Colonic mucosa (tissue), 4 donors: ENCODE measurements at places on chromosomes 13 and 19.

GRCh38 chr19:51181913-51182419 is 39.9 kb downstream of the SIGLEC7 start:
- no peak for DNase-seq

- DNase-seq, result no peak
Measured at GRCh38 chr19:23799321-23799720, 40.6 kb upstream of the ZNF681 start.

DNA sequence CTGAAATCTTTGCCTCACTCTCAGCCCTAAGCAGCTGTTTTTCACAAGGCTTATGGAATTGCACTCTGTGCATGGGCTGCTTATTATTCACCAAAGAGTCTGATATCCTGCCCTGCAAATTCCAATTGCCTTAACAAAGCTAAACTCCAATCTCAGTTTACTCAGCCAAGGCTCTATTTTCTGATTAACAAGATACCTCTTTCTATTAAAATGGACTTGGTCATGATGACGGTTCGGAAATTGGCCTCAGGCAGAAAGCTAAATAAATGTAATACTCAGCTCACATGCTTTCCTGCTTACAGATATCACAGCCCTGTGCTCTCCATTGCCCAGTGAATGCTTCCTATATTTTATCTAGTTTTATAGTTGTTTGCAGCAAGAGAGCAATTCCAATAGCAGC is 1270.8 kb downstream of the PCDH9 start:
- no peak for DNase-seq

DNA sequence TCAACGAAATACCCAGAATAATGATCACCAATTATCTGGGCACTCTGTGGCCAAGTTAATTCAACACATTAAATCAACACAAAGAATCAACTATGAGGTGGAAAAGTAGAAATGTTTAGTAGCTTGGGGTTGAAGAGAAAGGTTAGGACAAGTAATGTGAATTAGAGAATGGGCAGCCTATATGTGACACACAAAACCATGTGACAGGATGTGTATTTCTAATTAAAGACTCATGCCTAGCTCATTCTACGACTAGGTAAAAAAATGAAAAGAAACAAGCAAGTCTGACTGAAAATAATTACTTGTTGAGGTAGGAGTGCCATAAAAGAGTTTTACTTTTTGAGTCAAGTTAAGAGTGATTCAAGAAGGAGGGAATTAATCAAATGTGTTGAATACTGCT is 2646.0 kb upstream of the PCDH20 start:
- no peak for DNase-seq

DNA sequence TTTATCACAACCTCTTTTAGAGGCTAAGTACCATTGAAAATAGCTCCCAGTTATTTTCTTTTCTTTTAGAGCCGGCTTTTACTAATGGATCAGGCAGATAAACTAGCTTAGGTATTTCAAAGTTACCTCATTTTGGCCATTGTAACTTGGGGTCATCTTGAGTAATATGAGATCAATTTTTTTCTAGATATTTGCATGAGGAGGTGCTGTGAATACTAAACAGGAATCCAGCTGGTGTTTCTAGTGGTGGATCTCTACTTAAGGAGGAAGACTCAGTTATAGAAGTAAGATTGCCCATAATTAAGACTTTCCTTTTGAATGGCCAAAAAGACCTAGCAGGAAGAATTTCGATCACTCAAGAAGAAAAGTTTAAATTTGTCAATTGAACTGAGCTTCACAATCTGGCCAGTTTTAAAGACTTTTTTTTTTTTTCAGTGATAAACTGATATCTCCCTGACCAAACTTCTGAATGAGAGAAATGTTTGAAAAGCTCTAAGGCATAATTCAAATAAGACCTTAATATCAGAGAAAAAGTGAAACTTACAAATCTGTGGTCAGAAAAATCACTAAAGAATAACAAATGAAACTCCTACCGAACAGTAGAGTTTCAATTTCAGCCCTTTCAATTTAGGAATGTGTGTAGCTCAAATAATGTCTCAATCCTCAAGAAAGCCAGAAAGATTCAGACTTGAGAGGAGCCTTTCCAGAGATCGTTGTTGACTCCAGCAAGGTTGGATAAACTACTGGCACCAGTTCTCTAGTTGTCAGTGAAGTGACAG is 11.6 kb upstream of the NAA16 start:
- no peak for DNase-seq

DNA sequence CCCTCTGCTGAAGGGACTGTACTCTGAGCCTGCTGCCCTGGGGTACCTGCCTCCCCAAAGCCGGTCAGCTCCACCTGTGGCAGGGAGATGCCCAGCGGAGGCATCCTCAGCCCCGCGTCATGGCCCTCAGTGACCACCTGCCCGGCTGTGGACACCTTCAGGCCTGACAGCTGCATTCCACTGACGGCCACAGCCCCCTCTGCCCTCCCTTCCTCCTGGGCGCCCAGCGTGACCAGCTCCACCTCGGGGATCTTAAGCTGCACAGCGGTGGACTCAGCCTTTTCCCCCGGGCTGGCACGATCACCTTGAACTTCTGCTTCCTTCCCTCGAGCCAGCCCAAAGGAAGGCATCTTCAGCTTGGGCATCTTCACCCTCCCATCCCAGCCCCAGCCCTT is 4.8 kb upstream of the HIPK4 start:
- DNase-seq, result no peak

DNA sequence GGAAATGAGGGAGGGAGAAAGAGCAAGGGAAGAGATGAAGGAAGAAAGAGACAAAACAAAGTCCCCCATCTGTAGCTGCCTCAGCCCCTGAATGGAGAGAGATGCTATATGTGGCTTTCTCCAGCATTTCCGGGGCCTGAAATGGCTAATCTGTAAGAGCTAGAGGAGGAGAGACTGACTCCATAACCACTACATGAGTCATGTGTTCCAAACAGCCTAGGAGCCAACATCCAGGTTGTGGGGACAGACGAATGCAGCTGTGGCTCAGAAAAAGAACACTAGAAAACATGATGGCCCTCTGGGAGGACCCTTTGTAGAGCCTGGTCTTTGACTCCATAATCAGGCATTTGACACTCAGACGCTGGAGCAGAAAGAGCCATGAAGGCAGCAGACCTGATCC is 292.0 kb upstream of the ZNF507 start:
- DNase-seq, result no peak

DNA sequence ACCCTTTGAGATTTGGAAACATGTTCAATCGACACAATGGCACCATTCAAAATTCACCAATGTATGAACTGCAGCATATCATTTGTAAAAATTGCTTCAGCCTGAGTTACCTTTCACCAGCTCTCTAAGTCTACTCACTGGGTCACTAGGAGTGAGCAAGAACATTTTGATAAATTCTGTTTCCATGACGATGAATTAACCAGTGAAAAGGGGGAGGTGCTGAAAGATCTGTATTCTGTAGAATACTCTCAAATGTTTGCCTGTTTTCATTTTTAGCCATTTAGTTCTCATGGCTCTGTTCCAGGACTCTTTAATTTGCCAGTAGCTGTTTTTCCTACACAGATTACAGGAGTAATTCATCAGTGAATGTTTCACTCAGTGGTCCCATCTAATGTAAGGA is 883.4 kb downstream of the DIAPH3 start:
- DNase-seq, result no peak

DNA sequence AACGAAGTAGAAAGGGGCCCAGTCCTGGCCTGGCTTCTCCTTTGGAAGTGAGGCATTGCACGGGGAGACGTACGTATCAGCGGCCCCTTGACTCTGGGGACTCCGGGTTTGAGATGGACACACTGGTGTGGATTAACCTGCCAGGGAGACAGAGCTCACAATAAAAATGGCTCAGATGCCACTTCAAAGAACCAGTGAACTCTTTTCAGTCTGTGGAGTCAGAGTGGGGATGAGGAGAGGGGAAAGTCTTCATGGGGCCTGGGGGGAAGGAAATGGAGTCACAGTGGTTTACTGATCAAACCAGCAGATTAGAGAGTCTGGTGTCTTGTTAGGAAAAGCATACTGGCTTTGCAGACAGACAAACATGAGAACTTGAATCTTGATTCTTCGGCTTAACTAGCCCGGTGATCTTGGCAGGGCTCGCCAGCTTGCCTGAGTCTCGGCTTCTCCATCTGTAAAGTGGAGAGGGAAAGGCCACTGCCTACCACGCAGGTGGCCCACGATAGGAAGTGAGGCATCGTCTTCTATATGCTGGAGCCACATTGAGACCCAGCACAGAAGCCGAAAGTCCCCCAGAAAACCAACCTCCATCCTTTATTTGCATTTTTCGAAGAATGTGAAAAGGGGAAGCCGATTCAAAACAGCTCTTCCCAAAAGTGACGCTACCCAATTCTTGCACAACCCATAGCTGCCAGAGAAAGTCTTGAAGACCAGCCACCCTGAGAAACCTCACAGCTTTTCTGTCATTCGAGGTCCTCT is at the start of gene FFAR1:
TSS of gene FFAR1 (plus strand) at position 732 of the 759 bp plus-strand sequence. CDS start 3,650 bp downstream, outside the sequence.
- no peak for DNase-seq

GRCh38 chr13:51270623-51271415 is 48.6 kb downstream of the FAM124A start:
- no peak for DNase-seq

DNA sequence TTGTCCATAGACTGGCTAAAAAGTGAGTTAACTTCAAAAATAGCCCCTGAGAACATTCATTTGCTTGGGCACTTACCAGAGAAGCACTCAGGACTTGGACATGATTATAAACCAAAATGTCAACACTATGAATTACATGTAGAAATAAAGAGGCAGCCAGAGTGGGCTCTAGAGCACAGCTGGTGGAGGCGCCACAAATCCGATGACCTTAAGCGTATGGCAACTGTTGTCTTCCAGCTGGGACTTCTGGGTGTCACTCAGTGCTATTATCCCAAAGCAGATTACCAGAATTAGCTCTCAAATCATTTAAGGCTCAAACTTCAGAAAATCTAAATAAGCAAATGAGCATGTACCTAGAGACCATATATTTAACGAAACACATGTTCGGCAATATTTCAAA is 1255.5 kb upstream of the SLC10A2 start:
- no peak for DNase-seq

DNA sequence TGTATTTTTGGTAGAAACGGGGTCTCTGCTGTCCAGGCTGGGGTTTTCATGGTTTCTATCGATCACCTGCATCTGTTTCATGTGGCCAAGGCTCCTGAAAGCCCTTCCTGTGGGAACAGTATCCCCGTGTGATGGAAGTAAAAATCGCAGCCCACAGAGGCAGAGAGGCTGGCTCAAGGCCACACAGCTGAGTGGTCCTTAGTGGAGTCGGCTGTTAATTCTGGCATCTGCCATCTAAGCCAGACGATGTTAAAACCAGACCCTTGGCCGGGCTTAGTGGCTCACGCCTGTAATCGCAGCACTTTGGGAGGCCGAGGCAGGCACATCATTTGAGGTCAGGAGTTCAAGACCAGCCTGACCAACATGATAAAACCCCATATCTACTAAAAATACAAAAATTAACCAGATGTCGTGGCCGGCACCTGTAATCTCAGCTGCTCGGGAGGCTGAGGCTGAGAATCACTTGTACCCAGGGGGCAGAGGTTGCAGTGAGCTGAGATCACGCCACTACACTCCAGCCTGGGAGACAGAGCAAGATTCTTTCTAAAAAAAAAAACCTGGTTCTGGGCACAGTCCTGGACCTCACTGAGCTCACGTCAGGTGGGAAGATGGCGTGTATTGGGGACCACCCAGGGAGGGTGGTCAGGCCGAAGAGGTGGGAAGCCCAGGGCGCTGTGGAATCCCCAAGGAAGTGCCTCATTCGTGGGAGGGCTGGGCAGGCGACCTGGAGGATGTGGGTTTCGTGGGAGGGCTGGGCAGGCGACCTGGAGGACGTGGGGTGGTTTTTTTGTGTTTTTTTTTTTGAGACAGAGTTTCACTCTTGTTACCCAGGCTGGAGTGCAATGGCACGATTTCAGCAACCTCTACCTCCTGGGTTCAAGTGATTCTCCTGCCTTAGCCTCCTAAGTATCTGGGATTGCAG is 18.5 kb upstream of the MISP start:
- DNase-seq, result no peak

- no peak for DNase-seq
Measured at GRCh38 chr19:55592391-55593090, 6.8 kb downstream of the FIZ1 start.

- DNase-seq, result no peak
Measured at GRCh38 chr13:42048342-42048683, at the start of gene DGKH. TSS of gene DGKH (plus strand) at chr13:42048648. CDS start at chr13:42048774, 126 bp downstream.

- DNase-seq, result no peak
Measured at GRCh38 chr19:1026783-1027649, 608 bp downstream of the CNN2 start.

- no peak for DNase-seq
Measured at GRCh38 chr13:98055623-98056022, 87.3 kb upstream of the FARP1 start.

- peak; percentile 19 for DNase-seq
Measured at GRCh38 chr13:22800526-22801401, 380.0 kb upstream of the SGCG start.

GRCh38 chr13:49357694-49358093 is 86.2 kb downstream of the CAB39L start:
- no peak for DNase-seq

- DNase-seq, result no peak
Measured at GRCh38 chr13:19123502-19123901, 58.1 kb downstream of the TUBA3C start.

GRCh38 chr13:26914148-26914547 is 153.6 kb upstream of the GPR12 start:
- no peak for DNase-seq

DNA sequence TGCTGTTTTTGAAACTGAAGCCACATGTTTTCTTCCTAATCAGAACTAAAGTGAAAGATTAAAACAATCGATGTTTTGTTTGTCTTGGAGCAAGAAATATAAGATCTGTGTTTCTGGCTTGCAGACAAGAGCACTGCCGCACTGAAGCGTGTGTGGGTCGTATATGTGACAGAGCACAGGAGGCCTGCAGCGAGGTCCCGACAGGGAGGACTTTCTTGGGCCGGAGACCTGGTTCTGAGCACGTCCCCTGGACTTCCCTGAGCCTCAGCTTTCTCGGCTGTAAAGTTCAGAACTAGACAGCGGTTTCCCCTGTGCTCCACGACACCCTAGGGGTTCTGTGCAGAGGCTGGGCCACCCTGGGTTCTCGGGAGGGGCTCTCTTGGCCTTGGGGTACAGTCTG is 60.5 kb downstream of the GADD45B start:
- no peak for DNase-seq

DNA sequence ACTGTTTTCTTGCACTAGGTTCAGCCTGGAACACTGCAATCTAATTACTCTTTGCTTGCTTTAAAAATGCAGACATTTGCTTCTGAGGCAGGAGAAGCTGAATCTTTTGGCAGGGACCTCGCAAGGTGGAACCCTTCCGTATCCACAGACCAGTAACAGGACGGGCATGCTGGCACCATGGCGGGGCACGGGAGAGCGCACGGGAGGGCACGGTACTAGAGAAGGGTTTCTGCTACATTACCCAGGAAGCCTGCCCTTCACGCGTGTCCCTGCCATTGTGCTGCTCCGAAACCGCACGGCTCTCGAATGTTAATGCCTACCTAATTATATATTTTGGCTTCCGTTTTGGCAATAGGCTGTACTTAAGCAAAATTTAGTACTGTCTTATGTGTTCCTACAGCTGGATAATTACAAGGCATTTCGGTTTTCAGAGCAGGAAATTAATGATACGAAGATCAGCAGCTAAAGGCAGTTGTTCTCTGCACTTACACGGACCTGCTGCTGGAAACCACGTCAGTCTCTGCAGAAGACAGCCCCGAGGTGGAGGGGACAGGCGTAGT is 430.4 kb downstream of the IRS2 start:
- no peak for DNase-seq
